ENCODE measurements at places on chromosomes 6 and 20.

- DNase-seq, result no peak
Observed at GRCh38 chr6:35400901-35401311, 51.2 kb upstream of the FANCE start.

- DNase-seq, result no peak
Observed at GRCh38 chr20:19971116-19971515, 46.0 kb upstream of the NAA20 start.

DNA sequence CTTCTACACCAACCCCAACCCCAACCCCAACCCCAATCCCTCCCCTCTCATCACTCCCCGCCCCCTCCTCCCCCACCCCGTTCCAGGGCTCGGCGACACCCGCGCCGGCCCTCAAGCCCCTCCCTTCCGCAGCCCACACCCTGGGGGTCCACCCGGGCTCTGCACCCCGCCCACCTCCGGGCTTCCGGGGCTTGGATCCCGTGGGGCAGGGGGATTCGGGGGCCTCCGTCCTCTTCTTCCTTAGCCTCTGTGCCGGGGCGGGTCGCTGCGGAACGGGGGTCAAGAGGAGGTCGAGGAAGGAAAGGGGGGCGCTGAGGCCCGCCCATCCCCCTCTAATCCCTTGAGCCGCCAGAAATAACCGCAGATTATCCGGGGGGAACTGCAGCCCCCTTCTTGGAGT is 690 bp downstream of the TULP1 start:
- DNase-seq, result no peak

DNA sequence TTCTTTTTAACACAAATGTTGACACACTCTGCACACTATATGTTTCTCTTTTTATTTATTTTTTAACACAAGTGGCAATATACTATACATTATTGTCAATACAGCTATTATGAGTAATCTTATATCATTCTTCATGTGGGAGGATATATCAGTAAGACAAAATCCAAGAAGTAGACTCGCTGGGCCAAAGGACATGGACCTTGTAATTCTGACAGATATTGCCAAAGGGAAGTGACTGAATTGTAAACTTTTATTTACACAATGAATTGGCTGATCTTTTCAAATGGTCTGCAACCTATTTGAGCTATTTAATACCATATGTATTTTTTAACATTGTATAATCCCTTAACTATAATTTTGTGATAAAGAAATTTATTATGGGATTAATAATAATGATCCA is 56.0 kb downstream of the CCDC170 start:
- DNase-seq, result no peak

- DNase-seq, result no peak
Observed at GRCh38 chr6:37641546-37641945, 56.1 kb downstream of the MDGA1 start.

GRCh38 chr6:143539734-143540133 is 28.2 kb upstream of the FUCA2 start:
- no peak for DNase-seq

DNA sequence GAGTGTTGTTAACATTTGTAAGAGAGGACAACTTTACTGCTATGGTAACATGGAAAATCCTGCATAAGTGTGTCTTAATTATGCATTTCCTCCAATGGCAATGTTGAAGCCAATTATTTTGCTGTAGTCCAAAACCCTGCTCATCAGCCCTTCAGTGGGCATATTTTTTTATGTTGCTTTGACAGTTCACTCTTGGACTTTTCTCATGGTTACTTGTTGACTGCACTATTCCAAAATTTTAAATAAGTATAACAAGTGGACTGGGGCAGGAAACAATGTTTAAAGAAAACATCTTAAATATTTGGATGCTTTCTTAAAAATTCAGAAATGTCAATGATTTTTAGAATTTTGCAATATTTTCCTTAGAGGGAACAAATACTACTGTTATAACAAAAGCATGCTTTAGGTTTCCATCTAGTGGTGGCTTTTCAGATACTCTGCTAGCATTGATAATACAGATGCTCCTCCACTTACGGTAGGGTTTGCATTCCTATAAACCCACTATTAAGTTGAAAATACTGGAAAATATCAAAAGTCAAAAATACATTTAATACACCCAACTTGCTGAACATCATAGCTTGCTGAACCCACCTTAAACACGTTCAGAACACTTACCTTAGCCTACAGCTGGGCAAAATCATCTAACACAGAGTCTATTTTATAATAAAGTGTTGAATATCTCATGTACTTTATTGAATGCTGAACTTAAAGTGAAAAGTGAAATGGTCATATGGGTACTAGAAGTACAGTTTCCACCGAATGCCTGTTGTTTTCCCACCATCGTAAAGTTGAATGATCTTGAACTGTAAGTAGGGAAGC is 86.4 kb downstream of the ADGRG6 start:
- DNase-seq, result no peak

GRCh38 chr20:34546751-34547181 is 11.8 kb upstream of the MAP1LC3A start:
- no peak for DNase-seq

DNA sequence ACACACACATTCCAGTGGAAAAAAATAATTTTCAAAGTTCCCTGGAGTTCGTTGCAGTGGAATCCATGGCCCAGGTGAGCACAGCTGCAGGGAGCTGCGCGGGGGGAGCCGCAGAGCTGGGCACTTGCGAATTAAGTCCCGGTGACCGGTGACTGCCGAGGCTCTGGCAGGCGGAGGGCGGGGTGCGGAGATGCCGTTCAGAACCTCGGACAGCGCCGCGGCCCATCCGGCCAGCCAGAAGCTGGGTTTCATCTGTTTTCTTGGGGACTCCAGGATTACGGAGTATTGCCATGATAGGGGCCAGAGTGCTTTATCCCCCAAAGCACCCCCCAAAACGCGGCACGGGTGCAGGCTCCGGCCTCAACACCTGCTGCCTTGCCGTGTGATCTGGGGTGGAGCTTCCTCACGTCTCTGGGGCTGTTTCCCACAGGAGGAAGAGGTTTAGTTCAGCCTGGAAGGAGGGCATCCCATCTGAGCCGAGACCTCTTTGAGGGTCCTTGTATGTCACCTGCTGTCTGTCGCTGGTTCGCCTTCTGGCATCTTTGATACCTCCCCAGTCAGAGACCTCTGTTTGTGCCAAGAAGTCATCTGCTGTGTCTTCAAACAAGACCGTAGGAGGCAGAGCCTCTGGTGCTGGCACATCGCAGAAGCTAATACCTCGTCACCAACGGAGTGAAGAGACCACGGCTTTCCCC is 99.4 kb downstream of the YTHDF1 start:
- no peak for DNase-seq

DNA sequence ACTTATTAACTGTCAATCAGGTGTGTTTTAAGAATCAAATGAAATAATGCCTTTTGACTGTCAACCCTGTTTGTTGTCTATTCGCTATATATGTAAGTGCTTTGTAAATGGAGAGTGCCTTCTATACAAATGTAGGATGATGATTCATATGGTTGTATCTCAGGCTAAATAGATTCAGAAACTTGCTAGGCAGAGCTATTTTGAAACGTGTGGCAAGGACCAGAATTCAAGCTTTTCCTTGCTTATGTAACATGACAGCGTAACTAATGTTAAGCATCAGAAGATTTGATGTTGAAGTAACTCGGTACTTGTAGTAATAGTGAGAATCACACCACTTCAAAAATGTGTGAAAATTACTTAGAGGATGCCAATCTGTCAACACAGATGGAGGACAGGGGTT is 3.4 kb downstream of the OGFRL1 start:
- DNase-seq, result no peak

DNA sequence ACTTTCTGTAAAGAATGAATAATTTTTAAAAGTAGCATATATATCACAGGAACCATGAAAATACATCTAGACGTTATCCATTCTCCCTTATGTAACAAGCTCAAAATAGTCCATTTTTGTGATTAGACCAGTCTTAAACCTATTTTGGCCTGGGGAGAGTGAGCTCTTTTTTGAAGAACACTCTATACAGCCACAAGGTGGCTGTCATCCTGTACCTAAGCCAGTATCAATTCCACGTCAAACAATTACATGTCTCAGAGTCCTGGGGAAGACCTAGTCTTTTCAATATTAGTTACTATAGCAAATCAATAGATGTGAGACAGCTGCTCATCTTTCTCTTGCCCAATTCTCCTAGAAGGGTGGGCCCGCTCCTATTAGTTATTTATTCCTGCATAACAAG is 28.4 kb downstream of the FBXO5 start:
- DNase-seq, result no peak

Measured in GM04503 (cell line).